ENCODE measurements at places on chromosomes 7 and 10.

GRCh38 chr10:68333440-68334431 lies 1.0 kb upstream of the PBLD start:
- H3K4me1 ChIP-seq = peaks cover 48% of the 10 kb centered on the region
- H3K36me3 ChIP-seq = peaks cover 57% of the 10 kb centered on the region
- H3K4me3 ChIP-seq = peak overlapping the region; percentile 94
- no peak for DNase-seq
- H3K27me3 ChIP-seq = no peaks in the 10 kb centered on the region

GRCh38 chr7:119720541-119720940 lies 552.4 kb upstream of the KCND2 start:
- no peak for DNase-seq
- no peak overlapping the region for H3K27ac ChIP-seq
- no peaks in the 10 kb centered on the region for H3K36me3 ChIP-seq

GRCh38 chr7:37251222-37251621 lies 197.4 kb downstream of the ELMO1 start:
- peaks cover 36% of the 10 kb centered on the region for H3K36me3 ChIP-seq
- no peak overlapping the region for H3K27ac ChIP-seq
- no peaks in the 10 kb centered on the region for H3K27me3 ChIP-seq
- no peak overlapping the region for H3K4me3 ChIP-seq
- peaks cover 20% of the 10 kb centered on the region for H3K4me1 ChIP-seq

GRCh38 chr7:96740130-96740529 lies 30.5 kb upstream of the SEM1 start:
- H3K36me3 ChIP-seq = no peaks in the 10 kb centered on the region
- H3K27ac ChIP-seq = no peak overlapping the region
- no peak for DNase-seq
- H3K27me3 ChIP-seq = peaks cover 19% of the 10 kb centered on the region

- no peaks in the 10 kb centered on the region for H3K36me3 ChIP-seq
- no peak overlapping the region for H3K27ac ChIP-seq
- no peak for DNase-seq
- peaks cover 12% of the 10 kb centered on the region for H3K27me3 ChIP-seq
- no peak overlapping the region for H3K4me3 ChIP-seq
These were observed 56.7 kb downstream of the NEURL1 start for GRCh38 chr10:103550229-103550628.

DNA sequence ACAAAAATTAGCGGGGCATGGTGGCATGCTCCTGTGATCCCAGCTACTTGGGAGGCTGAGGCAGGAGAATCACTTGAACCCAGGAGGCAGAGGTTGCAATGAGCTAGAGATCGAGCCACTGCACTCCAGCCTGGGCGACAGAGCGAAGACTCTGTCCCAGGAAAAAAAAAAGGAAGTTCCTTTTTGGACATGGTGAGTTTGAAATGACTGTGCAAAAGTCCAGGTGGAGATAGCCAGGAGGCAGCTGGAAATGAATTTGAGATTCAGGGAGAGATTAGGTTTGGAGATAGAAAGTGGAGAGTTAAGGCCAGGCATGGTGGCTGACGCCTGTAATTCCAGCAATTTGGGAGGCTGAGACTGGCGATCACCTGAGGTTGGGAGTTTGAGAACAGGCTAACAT lies 139.1 kb downstream of the MARCHF5 start:
- H3K27ac ChIP-seq = no peak overlapping the region
- no peaks in the 10 kb centered on the region for H3K27me3 ChIP-seq
- H3K4me1 ChIP-seq = no peaks in the 10 kb centered on the region
- DNase-seq = no peak

DNA sequence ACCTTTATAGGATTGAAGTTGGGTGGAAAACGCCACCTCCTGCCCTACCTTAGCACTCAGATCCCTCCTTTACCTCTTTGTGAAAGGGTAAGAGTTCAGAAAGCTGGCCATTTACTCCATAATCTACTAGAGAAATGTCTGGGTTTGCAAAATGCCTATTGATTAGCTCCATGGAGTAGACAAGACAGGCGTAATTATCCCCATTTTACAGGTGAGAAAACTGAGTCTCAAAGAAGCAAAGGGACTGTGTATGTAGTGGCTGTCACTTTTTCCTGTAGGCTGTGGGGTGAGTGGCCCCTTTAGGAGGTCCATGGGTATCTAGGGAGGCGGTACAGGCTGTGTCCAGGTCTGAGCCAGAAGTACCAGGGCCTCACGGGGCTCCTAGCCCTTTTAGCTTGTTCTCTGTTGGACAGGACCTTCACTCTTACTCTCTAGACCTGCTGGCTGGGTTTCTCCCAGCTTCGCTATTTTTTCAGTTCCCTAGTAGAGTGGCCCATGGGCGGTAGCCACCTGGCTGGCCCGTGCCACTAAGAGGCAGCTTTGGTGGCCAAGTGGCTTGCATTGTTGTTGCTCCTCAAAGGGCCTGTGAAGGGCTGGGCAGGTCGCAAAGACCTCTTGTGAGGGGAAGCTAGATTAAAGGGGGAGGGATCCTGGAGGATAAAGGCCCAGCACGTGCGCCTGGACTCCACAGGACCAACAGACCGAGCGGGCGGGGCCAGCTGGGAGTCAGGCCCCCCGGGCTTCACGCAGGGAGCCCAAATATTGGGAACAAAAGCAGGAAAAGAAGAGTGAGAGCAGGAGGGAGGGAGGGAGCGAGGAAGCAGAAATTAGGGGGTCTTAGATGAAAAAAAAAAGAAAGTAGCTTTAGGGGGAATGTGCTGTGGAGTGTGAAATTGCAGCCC lies 4.7 kb upstream of the PAX2 start:
- DNase-seq = no peak

DNA sequence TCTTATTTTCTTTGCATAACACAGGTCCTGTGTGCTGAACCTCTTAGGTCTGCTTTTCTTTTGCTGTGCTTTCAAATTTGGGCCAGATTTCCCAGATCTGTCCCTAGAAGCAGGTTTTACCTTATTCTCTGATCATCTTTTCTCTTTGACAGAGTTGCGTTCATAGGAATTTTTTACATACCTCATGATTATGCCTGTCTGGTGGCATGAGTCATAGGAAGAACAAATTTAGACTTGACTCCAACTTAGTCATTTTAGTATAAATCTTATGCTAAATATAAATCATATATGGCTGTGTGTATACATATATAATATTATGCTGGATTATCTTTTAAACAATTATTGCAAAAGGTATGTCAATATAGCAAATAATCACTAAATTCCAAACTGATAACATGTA lies 1038.9 kb downstream of the GRM8 start:
- H3K4me1 ChIP-seq = no peaks in the 10 kb centered on the region
- no peak for DNase-seq
- H3K27me3 ChIP-seq = no peaks in the 10 kb centered on the region
- H3K36me3 ChIP-seq = no peaks in the 10 kb centered on the region

GRCh38 chr7:33936503-33936902 lies 31.2 kb downstream of the BMPER start:
- H3K4me1 ChIP-seq = peaks cover 4% of the 10 kb centered on the region
- no peak overlapping the region for H3K4me3 ChIP-seq
- no peak for DNase-seq
- peaks cover 14% of the 10 kb centered on the region for H3K27me3 ChIP-seq
- H3K36me3 ChIP-seq = no peaks in the 10 kb centered on the region

DNA sequence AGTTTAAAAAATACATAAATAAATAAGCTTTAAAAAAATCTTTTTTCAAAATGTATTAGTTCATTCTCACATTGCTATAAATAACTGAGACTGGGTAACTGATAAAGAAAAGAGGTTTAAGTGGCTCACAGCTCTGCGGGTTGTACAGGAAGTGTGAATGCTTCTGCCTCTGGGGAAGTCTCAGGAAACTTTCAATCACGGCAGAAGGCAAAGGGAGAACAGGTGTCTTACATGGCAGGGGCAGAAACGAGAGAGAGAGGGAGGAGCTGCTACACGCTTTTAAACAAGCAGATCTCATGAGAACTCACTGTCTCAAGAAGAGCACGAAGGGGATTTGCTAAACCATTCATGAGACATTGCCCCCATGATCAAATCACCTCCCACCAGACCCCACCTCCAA lies 114.6 kb downstream of the DNAJC1 start:
- H3K36me3 ChIP-seq = peaks cover 42% of the 10 kb centered on the region
- no peaks in the 10 kb centered on the region for H3K27me3 ChIP-seq
- DNase-seq = peak; percentile 25

DNA sequence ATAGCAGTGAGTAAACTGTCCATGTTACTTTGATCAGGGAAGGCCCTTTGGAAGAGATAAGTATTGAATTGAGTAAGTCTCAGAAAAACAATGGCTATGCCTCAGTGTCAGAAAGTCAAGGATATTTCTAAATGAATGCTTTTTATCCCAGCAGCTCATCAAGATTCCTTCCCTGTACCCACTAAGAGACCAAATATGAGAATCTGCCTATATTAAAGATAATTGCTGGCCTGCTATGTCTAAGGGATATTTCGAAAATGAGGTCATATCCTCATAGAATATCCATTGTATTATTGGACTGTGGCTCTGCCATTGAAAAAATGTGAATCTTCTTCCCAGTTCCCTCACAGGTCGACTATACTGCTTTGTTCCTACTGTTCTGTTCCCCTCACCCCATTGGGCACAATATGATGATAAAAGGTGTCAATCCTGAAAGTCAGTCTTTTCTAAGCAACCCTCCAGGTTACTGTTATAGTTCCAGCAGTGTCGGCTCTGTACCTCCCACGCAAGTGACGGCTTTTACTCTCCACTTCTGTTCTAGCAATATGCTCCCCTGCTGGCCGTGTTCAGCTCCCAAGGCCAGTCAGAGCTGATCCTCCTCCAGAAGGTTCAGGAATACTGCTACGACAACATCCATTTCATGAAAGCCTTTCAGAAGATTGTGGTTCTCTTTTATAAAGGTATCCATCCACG lies 51.7 kb downstream of the BZW2 start:
- peaks cover 62% of the 10 kb centered on the region for H3K36me3 ChIP-seq
- no peak overlapping the region for H3K27ac ChIP-seq
- H3K27me3 ChIP-seq = no peaks in the 10 kb centered on the region
- no peak for DNase-seq
- no peak overlapping the region for H3K4me3 ChIP-seq

GRCh38 chr10:100800931-100801330 lies 55.5 kb downstream of the PAX2 start:
- H3K4me1 ChIP-seq = no peaks in the 10 kb centered on the region
- no peak overlapping the region for H3K27ac ChIP-seq
- no peak for DNase-seq
- H3K4me3 ChIP-seq = no peak overlapping the region
- H3K27me3 ChIP-seq = peaks cover 40% of the 10 kb centered on the region

GRCh38 chr10:114635101-114635500 lies 23.0 kb downstream of the ABLIM1 start:
- no peak overlapping the region for H3K27ac ChIP-seq
- no peak overlapping the region for H3K4me3 ChIP-seq
- H3K27me3 ChIP-seq = peaks cover 33% of the 10 kb centered on the region
- peaks cover 19% of the 10 kb centered on the region for H3K4me1 ChIP-seq
- no peaks in the 10 kb centered on the region for H3K36me3 ChIP-seq
- DNase-seq = no peak

- no peak for DNase-seq
- H3K4me3 ChIP-seq = no peak overlapping the region
- H3K27me3 ChIP-seq = no peaks in the 10 kb centered on the region
- H3K27ac ChIP-seq = no peak overlapping the region
These were observed 341.1 kb downstream of the PARD3 start for GRCh38 chr10:34474009-34474376.

- H3K27me3 ChIP-seq = peaks cover 3% of the 10 kb centered on the region
- no peak for DNase-seq
- H3K4me3 ChIP-seq = no peak overlapping the region
- H3K36me3 ChIP-seq = no peaks in the 10 kb centered on the region
These were observed 126.0 kb upstream of the WNT16 start for GRCh38 chr7:121202834-121203233.

DNA sequence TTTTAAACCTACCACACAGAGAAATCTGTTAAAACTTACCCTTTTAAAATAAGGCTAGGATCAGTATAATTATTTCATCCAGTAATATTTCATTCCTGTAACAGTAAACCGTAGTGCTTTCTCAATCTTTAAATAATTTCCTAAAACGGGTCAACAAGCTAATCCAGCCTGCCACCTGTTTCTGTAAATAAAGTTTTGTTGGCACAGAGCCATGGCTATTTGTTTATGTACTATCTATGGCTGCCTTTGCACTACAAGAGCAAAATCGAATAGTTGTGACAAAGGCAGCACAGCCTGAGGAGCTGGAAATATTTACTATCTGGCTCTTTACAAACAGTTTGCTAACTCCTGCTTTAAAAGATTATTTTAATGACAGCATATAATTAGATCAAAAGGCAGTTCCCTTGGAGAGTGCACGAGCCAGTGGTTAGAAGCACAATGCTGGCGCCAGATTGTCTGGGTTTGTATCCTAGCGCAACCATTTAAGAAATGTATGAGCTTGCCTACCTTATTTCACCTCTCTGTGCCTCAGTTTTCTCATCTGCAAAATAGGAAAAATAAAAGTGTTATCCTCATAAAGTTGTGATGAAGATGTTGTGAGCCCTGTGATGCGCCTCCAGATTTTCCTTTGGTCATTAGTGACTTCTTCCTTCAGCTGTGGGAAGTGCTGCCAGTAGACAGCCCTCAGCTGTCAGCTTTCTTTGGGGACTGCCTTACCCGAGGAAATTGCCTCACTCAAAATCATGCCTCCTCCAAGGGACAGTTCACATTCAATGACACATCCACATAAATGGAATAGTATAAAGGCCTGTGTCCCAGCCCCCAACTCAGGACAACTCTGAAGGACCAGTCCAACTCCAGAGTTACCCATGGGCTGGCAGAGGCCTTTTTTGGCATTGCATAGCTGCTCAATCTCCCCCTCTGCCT lies 11.8 kb upstream of the MIOS start:
- no peak overlapping the region for H3K4me3 ChIP-seq
- DNase-seq = no peak
- no peaks in the 10 kb centered on the region for H3K27me3 ChIP-seq
- H3K36me3 ChIP-seq = peaks cover 11% of the 10 kb centered on the region
- no peak overlapping the region for H3K27ac ChIP-seq
- no peaks in the 10 kb centered on the region for H3K4me1 ChIP-seq

DNA sequence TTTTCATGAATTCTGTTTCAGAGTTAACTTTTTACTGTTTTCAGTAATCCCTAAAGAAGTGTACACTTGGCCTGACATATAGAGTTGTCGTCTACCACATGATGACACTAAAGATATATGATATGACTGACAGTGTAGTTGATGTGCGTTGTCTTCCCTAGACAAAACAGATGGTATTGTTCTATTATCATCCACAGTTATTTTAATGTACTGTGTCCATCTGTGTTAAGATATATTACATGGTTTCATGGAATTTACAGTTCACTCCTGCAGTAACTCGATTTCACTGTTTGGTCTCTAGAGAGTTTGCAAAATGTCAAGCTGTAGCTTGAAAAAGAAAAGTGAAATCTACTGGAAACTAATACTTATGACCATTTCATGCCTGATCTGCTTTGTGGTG lies 18.1 kb downstream of the FOXP2 start:
- no peaks in the 10 kb centered on the region for H3K36me3 ChIP-seq
- no peak overlapping the region for H3K4me3 ChIP-seq
- no peaks in the 10 kb centered on the region for H3K4me1 ChIP-seq
- no peaks in the 10 kb centered on the region for H3K27me3 ChIP-seq
- DNase-seq = no peak

DNA sequence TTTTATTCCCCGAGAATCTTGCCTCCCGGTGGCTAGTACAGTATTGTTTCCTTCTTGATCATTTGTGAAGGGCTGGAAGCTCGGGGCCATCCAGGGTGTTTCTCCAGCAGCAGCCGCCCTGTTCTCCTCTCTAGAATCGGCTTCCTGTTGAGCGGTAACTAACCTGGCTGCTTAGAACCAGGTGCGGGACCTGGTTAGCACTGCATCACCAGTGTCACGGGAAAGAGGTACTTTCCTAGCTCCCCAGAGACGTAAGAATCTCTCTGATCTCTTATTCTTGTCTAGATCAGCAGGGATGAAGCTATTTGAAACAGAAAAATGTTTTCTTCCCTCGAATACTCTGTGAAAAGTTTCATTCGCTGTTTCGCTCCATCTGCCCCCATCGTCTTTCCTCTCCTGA lies 239.2 kb downstream of the CELF2 start:
- no peaks in the 10 kb centered on the region for H3K27me3 ChIP-seq
- no peak overlapping the region for H3K4me3 ChIP-seq
- H3K4me1 ChIP-seq = peaks cover 70% of the 10 kb centered on the region
- H3K36me3 ChIP-seq = peaks cover 77% of the 10 kb centered on the region
- peak overlapping the region; percentile 50 for H3K27ac ChIP-seq
- DNase-seq = no peak

Measured in activated CD8-positive, alpha-beta T cell treated with anti-CD3 and anti-CD28 coated beads for 36 hours (primary cell).